ENCODE measurements at places on chromosomes 2 and 18.

GRCh38 chr2:67234440-67234839 is 162.7 kb upstream of the ETAA1 start:
- DNase-seq: no peak

- DNase-seq: no peak
These were observed 296.6 kb downstream of the GULP1 start for GRCh38 chr2:188588235-188588634.

- no peak for DNase-seq
These were observed 177.6 kb downstream of the MTX2 start for GRCh38 chr2:176446718-176447414.

- DNase-seq: no peak
These were observed 142.1 kb downstream of the SLC4A10 start for GRCh38 chr2:161766334-161766733.

DNA sequence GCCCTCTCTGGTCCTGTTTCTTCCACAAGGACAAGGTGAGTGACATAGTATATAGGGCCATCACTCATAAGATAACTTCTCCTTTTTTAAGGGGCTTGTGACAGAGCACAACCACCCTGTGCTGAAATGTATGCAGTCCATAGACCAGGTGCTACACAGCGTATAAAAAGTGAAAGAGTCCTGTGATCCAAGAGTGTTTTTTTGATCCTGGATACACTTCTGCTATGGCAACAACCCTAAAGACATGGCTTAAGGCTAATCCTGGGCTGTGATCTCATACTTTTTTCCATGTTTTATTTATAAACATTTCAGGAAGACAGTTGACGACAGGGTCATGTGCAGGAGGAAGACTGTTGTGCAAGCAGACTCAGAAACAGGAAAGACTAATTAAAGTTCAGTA is 400.5 kb upstream of the TCF4 start:
- DNase-seq: no peak

DNA sequence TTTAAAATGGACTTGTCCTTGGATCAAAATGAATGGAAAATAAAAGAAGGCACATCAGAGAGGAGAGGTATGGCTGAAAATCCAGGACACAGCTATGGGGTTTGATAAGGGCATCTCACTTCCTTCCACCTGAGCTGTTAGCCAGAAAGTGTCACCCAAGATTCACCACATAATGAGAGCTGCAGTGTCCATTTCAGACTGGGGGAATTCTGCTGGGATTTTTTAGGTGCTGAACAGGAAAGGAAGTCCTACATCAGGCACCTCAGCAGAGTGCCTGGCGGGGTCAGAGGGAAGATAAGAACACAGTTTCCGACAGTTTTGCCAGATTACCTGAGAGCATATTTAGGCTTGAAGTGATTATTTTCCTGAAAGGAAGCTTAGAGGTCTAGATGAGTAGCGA is 187.6 kb upstream of the HNMT start:
- DNase-seq: no peak

DNA sequence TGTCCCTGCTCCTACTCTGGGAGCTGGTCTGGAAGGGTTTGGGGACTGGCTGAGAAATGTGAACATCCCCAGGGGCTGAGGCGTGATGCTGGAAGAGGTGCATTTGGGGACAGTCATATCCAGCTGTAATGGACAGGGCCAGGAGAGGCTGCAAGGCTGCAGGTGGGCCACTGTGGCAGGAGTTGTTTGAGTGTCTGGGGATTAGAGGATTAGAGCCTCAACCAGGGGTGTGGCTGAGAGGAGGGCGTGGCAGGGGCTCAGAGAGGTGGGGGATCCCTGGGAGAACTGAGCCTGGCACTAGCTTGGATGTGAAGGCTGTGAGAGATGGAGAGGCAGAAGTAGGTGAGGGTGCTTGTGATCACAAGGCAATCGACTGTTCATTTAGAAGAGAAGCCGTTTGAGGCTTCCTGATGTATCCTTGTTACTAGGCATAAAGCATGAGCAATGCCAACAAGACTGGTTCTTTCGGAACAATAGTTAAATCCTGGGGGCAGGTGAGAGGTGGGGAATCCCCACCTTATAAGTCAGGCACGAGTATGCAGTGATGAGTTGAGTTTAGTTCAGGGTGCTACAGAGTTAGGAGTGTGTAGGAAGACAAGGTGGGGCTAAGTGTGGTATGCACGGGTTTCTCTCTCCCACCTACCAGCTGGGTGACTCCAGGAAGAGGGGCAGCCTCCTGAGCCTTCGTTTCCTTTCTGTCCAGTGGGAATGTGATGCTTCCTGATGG is 31.9 kb downstream of the SH3RF3 start:
- DNase-seq: no peak

- no peak for DNase-seq
These were observed 233.4 kb upstream of the CNTNAP5 start for GRCh38 chr2:123791684-123792083.

- DNase-seq: no peak
These were observed 44.7 kb downstream of the MC5R start for GRCh38 chr18:13868501-13869271.

DNA sequence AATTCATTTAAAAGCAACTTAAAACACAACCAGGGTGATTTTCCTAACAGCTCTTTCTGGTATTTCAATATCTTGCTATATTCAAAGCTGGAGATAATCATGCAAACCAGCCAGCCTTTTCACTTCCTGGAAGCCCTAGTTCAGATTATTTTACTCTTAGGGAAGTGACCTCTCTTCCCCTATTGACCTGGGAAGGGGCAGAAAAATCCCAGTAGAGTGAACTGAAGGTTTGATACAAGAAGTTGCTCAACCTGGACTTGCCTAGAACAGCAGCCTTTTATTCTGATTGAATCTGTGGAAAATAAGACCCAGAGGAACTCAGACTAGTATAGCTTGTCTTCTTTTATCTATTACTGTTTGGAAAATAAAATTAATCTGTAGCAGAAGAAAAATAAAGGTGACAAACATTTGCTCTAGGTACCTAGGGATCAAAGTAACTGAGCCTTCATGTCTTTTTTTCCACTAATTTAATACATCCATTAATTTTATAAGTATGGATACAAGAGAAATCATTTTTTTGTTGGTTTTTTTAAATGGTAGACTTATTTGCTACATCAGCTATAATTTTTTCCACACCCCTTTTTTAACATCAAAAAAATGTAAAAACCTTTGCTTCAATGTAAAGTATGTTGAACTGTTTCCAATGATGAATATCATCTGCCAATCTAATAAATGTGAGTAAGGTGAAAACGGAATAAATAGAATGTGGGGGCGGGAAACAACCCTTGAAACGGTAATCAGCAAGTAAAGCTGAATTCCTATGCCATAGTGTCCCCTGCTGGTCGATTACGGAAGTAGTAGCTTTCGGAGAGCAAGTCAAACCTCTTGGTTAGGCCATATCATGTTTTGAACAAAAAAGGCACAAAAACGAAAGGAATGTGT is 629.9 kb downstream of the NRXN1 start:
- DNase-seq: peak; percentile 5
